ENCODE measurements at places on chromosomes 2 and 18.

- DNase-seq: no peak
Measured at GRCh38 chr18:13300029-13300428, 81.5 kb downstream of the LDLRAD4 start.

- no peak for DNase-seq
Measured at GRCh38 chr2:28432362-28432761, 39.7 kb downstream of the FOSL2 start.

- DNase-seq: no peak
Measured at GRCh38 chr2:236809716-236810115, 240.1 kb downstream of the ACKR3 start.

- no peak for DNase-seq
Measured at GRCh38 chr18:79497638-79498081, 101.9 kb downstream of the NFATC1 start.

DNA sequence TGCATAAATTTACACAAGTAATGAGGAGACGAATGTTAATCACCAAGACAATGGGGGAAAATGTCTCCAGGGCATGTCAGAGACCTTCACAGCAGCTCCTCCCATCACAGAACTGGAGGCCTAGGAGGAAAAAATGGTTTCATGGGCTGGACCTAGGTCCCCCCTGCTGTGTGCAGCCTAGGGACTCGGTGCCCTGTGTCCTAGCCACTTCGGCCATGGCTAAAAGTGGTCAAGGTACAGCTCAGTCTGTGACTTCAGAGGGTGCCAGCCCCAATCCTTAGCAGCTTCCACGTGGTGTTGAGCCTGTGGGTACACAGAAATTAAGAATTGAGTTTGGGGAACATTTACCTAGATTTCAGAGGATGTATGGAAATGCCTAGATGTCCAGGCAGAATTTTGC lies 152.2 kb upstream of the KCNJ3 start:
- DNase-seq: no peak

DNA sequence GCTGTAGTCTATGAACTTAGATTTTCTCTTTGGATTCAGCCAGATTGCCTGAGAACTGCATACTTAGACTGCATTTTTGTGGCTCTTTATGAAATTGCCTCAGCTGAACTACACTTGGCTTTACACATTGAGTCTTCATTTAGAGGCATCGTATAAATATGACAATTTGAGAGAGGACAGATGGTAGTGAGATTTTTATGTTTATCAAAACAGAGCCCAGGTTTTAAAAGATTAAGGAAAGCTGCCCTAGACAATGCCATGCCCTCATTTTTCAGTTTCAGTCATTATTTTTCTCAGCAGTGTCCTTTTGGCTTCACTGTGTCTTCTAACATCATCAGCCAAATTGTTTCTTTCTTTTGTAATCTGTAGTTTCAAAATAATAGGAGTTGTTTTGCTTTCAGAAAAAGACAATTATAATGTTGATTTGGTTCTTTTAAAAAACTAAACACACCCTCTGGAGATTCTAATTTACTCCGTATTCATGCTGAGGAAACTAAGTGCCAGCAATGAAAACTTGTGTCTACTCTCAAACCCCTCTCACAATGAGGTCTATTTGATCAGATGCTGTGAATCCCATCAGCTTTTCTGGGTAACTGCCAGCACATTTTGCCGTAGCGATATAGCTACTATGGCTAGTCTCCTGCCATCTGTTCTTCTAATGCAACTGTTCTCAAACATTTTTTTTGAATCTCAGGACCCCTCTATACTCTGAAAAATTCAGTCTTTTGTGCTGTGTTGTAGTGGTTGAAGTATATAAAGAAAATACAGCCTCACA lies 46.2 kb downstream of the TWSG1 start:
- DNase-seq: peak; percentile 6

GRCh38 chr2:136408795-136409194 lies 290.8 kb upstream of the CXCR4 start:
- DNase-seq: no peak

DNA sequence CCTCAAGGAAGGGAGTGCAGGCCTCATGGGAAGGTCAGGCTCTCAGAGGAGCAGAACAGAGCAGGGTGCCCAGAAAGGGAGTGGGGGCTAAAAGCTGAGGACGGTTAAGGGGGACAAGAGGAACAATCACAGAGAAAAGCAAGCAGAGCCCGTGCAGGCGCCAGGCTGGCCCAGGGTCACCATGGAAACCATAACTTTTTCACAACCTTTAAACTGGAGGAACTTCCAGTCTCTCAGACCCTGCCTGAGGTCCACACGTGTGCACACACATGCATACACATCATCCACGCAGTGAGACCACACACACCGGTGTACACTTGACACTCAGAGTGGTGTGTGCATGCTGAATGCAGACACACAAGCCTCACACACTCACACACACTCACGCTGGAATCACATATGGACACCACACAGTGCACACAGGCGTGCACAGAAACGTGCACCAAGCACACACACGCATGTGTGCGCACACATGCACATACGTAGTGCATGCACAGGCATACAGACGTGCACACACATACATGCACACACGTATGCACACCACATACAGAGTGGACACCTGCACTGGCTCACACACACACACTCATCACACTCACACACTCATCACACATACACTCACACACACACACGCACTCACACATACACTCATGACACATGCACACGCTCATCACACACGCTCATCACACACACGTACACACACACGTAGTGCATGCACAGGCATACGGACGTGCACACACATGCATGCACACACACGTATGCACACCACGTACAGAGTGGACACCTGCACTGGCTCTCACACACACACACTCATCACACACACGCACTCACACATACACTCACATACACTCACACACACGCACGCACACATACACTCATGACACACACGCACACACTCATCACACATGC lies 37.2 kb upstream of the SNED1 start:
- DNase-seq: no peak

DNA sequence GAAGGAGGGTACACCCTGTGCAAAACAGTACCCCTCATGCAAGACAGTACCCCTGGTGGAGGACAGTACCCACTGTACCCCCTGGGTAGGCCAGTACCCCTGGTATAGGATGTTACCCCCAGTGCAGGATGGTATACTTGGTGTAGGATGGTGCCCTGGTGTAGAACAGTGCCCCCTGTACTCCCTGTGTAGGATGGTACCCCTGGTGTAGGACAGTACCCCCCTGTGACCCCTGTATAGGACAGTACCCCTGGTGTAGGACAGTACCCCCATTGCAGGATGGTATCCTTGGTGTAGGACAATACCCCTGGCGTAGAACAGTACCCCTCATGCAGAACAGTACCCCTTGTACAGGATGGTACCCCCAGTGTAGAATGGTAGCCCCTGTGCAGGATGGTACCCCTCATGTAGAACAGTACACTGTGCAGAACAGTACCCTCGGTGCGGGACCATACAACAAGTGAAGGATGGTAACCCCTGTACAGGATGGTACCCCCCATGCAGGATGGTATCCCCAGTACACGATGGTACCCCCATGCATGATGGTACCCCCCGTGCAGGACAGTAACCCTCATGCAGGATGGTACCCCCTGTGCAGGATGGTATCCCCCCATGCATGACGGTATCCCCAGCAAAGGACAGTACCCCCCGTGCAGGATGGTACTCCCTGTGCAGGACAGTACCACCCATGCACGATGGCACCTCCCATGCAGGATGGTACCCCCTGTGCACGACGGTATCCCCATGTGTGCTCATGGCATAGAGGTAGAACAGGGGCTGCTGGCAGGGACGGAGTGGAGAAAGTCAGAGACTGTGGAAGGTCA lies 248.0 kb downstream of the DCDC2C start:
- DNase-seq: no peak

- DNase-seq: no peak
Measured at GRCh38 chr2:127678531-127678930, 3.2 kb upstream of the LIMS2 start.

- DNase-seq: no peak
Measured at GRCh38 chr2:127818794-127819425, 7.9 kb upstream of the WDR33 start.

DNA sequence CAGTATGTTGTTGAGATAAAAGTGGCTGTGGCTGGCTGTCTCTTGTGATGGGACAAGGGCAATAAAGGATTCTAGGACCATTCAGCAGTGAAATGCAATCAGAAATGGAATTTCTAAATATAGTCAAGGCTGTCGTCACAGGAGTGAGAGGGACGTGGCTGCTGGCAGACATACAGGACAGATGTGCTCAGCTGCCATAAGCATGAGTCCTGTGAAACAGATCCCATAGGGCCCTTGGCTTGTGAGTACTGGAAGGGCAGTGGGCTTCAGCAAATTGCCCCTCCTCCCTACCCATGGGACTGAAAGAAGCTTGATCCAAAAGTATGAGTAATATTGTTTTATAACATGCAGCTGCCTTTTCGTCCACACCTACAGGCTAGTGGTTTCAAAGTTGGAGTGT lies 4.2 kb upstream of the CNNM3 start:
- no peak for DNase-seq

DNA sequence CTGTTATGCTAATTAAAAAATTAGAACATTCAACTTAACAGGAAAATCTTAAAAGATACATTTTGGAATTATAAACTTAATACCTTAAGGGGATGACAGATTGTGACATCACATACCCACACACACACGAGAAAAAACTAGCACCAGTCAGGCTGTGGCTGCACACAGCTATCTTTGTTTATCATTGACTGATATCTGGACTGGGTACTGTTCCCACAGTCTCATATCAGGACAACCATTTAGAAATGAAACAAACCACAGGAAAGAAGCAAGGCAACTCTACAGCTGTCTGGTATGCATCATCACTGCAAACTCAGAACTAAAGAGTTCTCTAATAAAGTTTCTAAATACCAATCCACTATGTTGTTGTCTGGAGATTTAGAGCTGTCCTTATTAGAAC lies 210.9 kb upstream of the SMAD7 start:
- peak; percentile 91 for DNase-seq

GRCh38 chr2:239035997-239036731 lies 188.3 kb downstream of the TWIST2 start:
- DNase-seq: no peak

- DNase-seq: no peak
Measured at GRCh38 chr2:120428748-120429147, 82.8 kb downstream of the INHBB start.

GRCh38 chr2:205609113-205609512 lies 73.2 kb upstream of the NRP2 start:
- no peak for DNase-seq

DNA sequence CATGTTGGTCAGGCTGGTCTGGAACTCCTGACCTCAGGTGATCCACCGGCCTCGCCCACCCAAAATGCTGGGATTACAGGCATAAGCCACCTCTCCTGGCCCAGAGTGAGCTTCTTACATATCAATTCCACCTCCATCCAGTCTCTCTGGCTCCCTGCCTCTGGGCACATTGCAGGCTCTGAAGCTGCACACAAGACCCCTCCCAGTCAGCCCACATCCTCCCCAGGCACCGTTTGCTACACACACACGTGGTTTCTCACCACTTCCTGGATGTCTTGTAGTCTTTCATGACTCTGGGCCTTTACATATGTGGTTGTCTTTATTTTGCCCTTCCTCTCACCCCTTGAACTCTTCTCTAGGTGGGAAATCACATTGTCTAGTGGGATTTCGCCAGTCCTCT lies 64.0 kb upstream of the CABLES1 start:
- no peak for DNase-seq

- no peak for DNase-seq
Measured at GRCh38 chr2:223877721-223878410, 40.5 kb upstream of the AP1S3 start.

GRCh38 chr18:21682371-21683051 lies 22.1 kb downstream of the ABHD3 start:
- DNase-seq: no peak

Data from brain microvascular endothelial cell (primary cell).